ENCODE measurements at places on chromosomes 7 and 10.

- DNase-seq: no peak
Measured at GRCh38 chr10:24425151-24425550, 216.2 kb downstream of the KIAA1217 start.

DNA sequence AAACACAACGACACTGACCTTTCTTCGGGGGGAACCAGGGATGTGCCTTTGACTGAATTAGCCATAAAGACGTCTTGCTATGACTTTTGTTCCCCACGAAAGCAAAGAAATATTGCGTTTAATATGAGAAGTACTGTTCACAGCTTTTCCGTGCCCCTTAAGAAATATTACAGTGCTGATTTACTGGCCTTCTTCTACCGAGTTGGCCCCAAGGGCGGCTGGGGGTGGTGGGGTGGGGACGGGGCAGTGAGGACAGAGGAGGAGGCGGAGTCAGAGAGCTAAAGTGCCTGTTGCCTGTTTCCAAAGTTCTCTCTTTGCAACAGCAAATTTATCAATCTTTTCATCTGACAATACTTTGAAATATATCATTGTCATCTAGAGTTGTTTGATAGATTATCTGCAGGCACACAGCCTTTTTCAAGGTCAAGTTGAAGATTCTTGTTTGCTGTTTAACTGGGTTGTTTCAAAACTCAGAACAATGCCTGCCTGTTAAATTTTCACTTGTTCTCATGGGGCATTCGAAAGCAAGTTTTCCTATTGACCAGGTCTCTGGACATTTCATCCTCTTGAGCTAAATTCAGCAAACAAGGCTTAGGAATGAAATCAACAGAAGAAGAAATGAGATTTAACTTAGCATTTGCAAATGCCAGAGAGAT is 9.0 kb downstream of the PTF1A start:
- DNase-seq: no peak

DNA sequence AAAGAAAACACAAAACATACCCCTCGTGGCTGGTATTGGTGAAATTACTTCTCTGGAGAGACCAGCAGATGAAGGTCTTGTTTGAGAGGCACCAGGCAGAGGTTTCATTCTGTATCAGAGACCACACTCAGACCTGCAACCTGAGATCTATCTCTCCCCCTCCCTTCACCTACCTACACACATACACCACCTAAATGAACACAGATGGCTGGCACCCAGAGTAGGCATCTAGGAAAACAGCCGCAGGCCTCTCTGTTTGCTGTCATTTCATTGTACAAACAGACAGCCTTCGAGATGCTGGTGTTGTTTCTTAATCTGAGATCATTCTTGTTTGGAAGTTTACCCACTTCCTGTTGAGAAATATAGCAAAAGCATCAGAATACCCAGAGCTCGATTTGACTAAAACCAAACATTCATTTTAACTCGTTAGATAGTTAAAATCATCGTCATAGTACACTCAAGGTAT is 173.9 kb upstream of the SLC25A13 start:
- peak; percentile 74 for DNase-seq

- no peak for DNase-seq
Measured at GRCh38 chr7:27172315-27172774, 1.8 kb downstream of the HOXA10 start.

DNA sequence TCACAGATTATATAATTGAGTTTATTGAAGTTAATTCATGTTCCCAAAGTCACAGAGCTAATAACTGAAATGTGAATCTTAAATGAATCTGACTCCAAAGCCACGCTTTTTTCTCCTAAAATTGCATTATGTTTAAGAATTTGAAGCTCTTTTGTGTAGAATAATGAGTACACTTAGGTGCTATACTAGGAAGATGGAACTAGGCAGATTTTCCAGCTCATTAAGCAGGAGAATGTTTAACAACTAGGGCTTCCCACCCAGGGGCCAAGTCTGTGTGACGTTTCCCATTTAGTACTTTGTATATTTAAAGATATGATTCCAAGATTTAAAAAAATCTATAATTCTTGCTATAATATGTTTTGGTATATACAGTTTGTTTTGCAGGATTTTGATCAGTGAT is 169.5 kb downstream of the KIF20B start:
- no peak for DNase-seq
